ENCODE measurements at places on chromosomes 2 and 18.
A peak's percentile ranks its signal among the peaks of the same experiment; 100 is the strongest.

DNA sequence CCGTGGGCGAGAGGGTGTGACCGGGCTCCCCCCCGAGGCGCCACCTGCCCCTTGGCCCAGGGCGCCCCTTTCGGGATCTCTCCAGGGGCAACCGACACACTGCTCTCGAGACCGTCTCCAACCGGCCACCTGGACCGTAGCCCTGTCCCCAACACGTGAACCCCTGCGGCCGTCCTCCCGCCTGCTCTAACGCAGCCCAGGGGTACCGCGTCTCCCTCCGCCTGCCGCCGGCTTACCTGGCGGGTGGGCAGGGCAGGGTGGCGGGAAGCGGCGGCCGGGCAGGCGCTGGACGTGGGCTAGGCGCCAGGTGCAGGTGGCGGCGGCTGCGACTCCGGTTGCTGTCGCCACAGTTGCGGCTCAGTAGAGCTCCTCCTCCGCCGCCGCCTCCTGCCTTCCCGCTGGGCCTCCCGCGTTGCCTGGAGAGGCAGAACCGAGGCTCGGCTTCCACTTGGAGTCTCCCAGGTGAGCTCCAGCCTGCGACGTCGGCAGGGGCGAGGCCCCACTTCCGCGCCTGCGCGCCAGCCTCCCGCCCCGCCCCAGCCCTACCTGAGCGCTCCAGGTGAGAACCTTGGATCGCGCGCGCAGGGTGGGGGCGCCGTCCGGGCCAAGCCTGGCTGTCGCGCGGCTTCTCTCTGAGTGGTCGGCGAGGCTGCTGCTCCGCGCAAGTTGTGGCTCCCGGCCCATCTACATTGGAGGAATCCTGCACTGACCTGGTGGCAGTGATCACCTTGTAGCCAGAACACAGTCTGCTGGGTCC lies at the start of gene GALNT3:
TSS of gene GALNT3 (minus strand) at position 469 of the 757 bp plus-strand sequence. CDS start 23,547 bp downstream, outside the sequence.
- DNase-seq, result peak; percentile 94

DNA sequence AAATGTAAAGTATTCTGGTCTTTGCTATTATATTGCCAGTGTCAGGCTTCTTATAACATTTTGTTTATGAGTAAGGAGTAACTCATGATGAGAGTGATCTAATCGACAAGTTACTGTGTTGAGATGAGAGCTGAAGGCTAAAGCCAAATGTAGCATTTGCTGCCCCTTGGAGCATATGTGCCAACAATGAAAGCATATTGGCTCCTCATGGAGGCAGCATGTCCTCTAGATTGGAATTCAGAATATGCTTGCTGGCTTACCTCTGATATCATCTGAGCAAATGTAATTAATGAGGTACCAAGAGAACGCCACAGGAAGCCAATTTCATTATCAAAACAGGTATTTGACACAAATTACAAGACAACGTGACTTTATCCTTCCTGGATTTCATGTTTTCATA lies 781.1 kb upstream of the FSHR start:
- no peak for DNase-seq

DNA sequence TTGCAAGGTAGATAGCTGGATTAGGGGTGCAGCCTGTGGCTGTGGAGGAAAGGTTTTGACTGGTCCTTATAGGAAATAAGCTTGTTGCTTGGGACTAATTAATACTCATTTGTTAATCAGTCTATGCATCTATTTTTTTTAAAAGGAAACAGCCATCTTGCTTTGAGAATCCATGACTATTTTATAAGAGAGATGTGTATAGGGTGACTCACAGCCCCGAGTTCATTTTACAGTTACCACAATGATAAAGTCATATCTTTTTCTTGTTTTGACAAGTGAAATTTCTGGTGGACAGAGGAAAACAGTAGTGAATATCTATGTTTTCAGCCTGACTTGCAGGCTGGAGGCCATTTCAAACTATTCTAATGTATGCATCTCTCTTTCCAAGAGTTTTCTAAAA lies 193.5 kb upstream of the CCDC68 start:
- no peak for DNase-seq

DNA sequence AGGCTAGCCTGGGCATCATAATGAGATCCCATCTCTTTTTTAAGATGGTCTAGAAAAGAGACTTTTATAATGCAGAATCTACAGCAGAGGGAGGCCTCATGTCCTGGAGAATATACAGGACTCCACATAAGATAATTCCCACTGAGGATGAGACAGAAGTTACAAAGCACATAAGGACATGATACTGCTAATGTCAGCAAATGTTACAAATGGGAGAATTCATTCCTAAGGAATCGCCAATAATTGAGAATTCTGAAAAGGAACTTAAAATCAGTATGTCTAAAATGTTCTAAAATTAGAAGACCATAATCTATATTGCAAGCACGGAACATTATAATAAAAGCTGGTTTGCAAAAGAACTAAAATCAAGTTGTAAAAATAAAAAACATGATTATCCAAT lies 131.6 kb upstream of the PKDCC start:
- DNase-seq, result no peak

GRCh38 chr2:167114018-167114417 lies 225.7 kb downstream of the XIRP2 start:
- no peak for DNase-seq

- no peak for DNase-seq
Measured at GRCh38 chr2:209913786-209914345, 88.6 kb upstream of the RPE start.

DNA sequence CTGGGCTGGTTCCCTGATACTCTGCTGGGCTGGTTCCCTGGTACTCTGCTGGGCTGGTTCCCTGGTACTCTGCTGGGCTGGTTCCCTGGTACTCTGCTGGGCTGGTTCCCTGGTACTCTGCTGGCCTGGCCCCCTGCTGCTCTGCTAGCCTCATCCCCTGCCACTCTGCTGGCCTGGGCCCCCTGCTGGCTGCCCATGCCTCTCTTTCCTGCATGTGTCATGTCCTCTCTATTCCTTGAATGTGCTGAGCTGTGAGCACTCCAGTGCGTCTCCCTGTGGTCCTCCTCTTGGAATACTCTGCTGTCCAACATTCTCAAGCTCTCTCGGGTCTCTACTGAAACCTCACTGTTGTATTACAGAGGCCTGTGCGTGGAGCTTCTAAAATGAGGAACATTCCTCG lies 216.3 kb downstream of the RNF144A start:
- DNase-seq, result no peak

DNA sequence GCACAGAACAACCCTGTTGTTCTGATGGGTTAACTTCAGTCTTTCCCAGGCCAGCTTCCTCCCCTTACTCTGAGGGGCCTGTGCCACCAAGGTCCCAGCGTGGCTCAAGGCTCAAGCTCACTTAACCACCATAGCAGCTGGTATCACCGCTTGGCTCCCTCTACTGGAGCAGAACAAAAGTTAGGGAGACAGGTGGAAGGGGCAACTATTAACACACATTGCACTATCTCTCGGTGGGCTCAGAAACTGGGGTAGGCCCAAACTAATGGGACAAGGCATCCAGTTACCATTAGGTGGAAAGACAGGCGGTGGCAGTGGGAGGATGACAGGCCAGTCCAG lies 88.7 kb upstream of the ATL2 start:
- peak; percentile 43 for DNase-seq

- DNase-seq, result no peak
Measured at GRCh38 chr18:45657357-45658335, 42.4 kb downstream of the SLC14A2 start.

DNA sequence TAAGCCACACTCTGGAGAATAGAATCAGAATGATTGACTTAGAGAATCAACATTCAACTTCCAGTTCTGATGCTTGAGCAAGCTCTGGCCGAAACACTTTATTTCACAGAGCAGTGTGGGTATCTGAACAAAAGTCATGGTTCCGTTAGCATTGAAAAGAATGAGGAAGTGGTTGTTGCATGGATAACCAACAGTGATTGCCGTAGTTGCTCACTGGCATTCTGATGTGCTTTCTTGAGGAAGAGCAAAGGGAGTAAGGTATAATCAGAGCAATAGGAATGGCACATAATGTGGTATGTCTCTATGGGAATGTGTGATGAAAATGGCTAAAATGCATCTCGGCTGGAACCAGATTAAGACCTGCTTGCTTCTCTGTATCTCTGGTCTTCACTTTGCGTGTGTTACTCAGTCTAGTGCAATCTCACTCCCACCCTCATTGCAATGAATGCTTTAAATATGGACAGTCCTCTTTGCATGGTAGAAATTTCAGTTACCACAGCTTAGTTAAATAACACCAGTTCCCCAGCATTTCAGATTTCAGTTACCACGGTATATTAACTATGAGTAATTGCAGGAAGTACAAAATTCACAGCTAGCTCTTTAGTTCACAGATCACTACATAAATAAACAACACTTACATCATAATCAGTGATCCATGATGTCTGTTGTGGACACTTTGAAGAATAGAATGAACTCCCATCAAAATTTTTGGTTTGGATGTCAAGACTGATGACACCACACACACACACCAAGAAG lies 7.8 kb upstream of the RAB12 start:
- no peak for DNase-seq

DNA sequence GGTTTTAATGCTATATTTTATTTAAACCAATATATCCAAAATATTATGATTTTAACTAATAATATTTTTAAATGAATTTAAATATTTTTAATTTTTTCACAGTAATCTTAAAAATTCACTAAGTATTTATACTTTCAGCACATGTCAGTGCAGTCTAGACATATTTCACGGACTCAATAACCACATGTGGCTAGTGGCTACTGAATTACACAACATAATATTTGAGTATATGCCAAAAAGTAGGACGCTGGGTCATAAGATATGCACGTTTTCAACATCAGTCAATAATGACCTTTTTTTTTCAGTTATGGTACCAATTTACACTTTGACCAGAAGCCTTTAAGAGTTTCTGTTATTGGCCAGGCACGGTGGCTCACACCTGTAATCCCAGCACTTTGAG lies 117.7 kb downstream of the GFPT1 start:
- no peak for DNase-seq

DNA sequence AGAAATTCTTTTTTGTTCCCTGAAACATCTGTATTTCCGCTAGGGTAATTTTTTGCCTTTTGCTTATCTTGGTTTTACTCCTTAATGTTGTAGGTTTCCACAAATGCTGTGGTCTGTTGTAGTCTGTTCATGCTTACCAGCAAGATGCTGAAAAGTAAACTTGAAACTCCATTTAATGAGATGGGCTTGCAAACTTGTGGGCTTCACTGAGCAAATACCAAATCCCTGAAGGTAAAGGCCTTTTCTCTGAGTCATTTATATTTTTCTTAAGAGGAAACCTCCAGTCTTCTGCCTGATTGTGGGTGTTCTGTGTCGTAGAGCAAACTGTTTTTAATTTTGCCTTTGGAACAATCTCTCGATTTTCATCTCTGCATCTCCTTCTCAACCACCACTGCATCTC lies 9.3 kb downstream of the SP140 start:
- DNase-seq, result no peak

GRCh38 chr18:23302511-23302850 lies 150.6 kb upstream of the RIOK3 start:
- no peak for DNase-seq

GRCh38 chr18:11497585-11497984 lies 111.8 kb upstream of the SLC35G4 start:
- DNase-seq, result no peak

GRCh38 chr18:9856092-9856491 lies 29.7 kb upstream of the TXNDC2 start:
- no peak for DNase-seq

GRCh38 chr18:9574473-9575115 lies 39.8 kb downstream of the PPP4R1 start:
- DNase-seq, result no peak

- no peak for DNase-seq
Measured at GRCh38 chr2:44789971-44790721, 151.4 kb upstream of the SIX3 start.

DNA sequence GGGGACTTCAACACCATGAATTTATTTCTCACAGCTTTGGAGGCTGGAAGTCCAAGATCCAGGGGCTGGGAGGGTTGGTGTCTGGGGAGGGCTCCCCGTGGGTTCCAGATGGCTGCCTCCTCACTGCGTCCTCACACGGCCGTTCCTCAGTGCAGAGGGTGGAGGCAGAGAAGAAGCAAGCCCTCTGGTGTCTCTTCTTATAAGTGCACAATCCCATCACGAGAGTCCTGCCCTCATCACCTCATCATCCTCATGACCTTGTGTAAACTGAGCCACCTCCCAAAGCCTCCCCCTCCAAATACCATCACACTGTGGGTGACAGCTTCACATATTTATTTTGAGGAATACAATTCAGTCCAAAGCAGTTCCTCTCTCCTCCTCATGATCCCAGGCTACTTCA lies 26.3 kb downstream of the TMEM163 start:
- no peak for DNase-seq

DNA sequence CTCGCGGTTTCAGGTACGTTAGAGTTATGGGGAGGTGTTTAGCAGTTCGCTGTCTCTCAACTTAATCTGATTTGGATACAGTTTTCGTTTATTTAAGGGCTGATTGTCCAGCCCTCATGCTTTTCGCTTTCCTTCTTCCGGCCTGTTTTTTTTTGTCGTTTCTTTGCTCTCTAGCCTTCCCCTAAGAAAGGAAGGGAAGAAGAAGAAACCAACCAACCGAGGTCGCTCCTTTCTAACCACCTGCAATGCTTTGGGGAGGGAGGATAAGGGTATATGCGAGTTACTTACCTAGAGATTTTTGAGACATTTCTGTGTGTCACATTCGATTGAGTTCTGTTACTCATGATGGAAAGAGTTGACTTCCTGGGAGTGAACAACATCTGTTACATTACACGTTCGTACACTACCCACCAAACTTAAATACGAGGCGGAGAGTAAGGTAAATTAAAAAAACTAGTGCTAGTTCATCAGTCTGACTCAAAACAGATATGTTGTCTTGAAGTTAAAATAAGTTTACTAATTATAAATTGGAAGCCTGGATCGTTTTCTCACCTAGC lies 918 bp downstream of the EIF5B start:
- DNase-seq, result no peak

GRCh38 chr18:69885841-69886531 lies 61.7 kb downstream of the CD226 start:
- DNase-seq, result peak; percentile 47

DNA sequence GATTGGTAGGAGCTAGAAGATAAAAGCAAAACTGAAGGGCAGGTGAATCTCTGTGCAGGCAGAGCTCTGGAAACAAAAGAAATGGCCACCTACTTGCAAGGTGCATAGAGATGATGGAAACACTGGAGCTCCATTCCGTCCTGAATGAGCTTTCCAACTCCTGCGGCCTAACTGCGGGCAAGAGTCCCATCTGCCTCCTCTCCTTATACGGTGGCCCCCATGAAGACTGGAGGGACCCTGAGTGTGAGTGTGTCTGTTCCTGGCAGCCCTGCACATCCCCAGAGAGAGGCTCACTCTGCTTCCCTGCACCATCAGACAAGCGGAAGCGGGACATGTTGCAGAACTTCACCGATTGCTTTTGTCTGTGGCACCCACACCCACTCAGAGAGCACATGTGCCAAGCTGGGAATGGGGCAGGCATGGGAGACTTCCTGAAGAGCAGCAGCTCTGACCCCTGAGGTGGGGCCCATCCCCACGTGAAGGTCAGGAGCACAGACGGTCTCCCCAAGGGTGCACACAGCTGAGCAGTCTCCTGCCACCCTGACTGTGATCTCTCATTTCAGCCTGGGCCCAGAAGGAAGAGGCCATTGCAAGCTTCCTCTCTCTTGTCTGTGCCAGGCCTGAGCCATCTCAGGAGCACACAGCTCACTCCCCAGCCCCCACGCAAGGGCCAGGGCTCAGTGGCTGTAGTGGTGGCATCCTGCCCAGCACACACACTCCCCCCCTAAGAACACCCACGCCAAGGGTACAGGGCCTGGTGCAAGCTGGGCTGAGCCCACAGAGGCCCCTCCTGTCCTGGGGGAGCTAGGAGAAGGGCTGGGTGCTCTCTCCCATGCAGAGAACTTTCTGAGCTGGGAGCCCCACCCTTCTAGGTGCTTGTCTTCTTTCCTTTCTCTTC lies 75.3 kb downstream of the STPG4 start:
- DNase-seq, result no peak

Measured in hepatocyte (in vitro differentiated cells).